Hematopoietic multipotent progenitor cell treated with erythropoietin and hydrocortisone succinate and interleukin-3 and kit ligand, for 17 days (in vitro differentiated cells): ENCODE measurements at places on chromosomes 13 and 19.

- no peak for DNase-seq
Measured at GRCh38 chr13:97212004-97212403, 10.1 kb upstream of the MBNL2 start.

DNA sequence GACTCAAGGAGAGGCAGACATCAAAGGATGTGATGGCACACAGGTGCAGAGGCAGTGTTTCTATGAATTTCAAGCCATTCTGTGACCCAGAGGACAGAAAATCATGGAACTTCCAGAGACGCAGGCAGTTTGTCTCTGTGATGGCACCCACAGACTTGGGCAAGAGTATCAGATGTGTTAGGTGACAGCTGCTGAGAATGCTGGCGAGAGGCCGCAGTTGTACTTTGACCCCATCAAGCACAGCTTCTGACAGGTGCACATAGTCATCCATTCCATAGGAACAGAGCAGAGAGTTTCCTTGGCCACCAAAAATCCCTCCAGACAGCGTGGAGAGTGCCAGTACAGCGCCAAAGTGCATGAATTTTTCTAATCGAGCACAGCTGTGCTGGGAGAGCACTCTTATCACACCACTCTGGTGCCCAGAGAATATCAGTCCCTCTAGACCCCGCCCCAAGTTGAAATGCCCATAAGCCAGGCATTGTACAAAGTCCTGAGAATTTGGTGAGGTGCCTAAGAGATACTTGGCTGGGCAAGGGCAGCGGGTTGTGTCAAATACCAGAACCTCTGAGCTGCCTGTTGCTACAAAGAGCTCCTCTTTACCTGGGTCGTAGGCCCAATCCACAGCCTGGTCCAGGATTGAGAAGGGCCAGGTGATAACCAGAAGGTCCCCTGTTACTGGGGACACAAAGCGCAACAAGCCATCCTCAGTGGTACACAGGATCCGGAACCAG is 12.4 kb downstream of the WDR87 start:
- DNase-seq = no peak

DNA sequence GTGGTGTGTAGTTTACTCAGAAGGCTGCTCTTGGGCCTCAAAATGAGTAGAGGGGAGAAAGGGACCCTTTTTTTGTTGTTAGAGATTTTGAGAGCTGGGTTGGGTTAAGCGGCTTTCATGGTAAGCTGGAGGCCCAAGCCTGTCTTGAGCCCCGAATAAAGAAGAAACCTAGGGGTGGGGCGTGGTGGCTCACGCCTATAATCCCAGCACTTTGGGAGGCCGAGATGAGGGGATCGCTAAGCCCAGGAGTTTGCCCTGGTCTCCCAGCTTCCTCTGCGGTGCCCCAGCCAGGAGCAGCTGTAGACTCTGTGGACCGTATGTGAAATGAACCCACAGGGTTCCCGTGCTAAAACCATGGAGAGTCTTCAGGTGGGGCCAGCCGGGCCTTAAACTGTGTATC is 56.1 kb downstream of the KDM4B start:
- DNase-seq = no peak

GRCh38 chr13:49097374-49097773 is 121.7 kb downstream of the FNDC3A start:
- DNase-seq = no peak

DNA sequence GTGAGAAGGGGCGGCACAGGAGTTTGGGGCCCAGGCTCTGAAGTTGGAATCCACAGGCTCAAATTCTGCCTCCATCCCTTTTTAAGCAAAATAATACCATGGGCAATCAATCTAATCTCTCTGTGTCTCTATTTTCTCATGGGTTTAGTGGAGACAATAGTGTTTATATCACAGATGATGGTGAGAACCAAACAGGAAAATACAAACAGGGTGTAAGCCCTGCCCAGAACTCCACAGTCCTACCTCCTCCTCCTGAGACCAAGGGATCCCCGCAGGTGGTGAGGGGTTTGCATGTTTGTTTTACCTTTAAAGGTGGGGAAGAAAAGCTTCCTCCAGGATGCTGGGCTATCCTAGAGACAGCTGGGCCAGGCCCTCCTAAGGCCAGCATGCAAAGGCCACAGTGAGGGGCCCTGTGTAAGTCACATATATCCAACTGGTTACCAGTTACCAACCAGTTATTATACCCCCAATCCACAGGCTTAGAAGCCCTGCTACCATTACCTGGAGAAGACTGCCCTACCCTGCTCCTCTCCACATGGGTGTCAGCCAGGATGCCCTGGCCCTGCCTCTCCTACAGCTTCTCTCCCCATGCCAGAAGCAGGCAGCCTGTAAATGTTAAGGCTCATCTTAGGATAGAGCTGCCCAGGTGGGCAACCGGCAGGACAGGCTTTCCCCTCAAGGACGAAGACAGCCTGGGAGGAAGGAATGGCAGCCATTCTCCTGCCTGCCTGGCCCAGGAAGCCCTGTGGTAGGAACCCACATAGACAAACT is 658.4 kb downstream of the UQCRFS1 start:
- DNase-seq = no peak

DNA sequence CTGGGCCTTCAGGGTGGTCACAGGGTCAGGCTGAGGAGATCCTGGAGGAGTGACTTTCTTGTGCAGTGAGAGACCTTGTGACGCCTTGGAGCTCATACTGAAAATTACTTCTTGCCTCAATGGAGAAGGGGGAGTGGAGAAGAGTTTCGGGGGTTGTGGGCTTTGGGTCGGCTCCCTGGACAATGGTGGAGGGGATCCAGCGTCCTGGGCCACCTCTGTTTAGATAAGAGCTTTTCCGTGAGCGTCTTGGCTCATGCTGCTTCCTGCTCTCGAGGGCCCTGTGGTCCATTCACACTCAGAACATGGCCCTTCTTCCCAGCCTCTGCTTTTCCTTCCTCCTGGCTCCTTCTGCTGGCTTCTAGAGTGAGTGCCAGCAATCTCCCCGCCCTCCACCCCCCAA is 81.9 kb downstream of the FLT1 start:
- no peak for DNase-seq

GRCh38 chr13:97946951-97947588 is 6.4 kb upstream of the IPO5 start:
- no peak for DNase-seq

DNA sequence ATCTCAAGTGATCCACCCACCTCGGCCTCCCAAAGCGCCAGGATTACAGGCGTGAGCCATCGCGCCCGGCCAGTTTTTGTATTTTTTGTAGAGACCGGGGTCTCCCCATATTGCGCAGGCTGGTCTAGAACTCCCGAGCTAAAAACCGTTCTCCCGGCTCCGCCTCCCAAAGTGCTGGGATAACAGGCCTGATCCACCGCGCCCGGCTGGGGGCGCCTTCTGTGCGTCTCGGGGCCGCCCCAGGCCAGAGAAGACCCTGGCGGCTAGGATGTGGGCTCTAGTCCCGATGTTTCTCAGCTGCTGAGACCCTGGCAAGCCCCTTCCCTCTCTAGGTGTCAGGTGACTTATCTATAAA is 3.6 kb downstream of the ARHGAP45 start:
- DNase-seq = no peak

- no peak for DNase-seq
Measured at GRCh38 chr19:18233224-18233825, 7.1 kb upstream of the PDE4C start.

GRCh38 chr13:105816994-105817393 is 718.5 kb downstream of the EFNB2 start:
- no peak for DNase-seq

DNA sequence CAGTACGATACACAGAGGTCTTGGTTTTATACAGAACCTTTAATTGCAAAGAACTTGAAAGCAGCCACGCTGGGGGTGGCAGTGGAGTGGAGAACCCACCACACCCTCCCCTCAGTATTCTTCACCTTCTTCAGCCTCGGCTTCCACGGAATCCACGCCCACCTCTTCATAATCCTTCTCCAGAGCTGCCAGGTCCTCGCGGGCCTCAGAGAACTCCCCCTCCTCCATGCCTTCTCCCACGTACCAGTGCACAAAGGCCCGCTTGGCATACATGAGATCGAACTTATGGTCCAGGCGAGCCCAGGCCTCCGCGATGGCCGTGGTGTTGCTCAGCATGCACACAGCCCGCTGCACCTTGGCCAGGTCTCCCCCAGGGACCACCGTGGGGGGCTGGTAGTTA is 7.9 kb downstream of the TUBA3C start:
- no peak for DNase-seq

DNA sequence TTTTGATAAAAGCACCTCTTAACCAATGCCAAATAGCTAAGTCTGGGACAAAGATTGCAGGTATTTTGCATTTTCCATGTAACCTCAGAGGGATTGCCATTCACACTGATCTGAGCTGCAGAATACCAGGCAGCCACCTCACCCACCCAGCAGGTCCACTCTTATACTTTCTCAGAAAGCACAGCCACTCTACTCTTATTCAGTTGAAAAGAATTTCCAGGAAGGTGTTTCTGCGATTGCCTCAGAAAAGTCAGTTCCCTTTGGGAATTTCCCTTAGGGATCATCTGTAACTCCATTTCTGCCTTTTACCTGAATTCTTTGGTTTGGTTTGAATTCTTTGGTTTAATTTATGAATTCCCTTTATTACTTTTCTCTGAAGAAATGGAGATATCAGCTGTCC is 904 bp upstream of the ALOX5AP start:
- no peak for DNase-seq
